Stimulated activated CD8-positive, alpha-beta memory T cell treated with anti-CD3 and anti-CD28 coated beads, Interleukin-2, amount 100 ng/mL, for 1 hour (primary cell): ENCODE measurements at places on chromosomes 6 and 20.

DNA sequence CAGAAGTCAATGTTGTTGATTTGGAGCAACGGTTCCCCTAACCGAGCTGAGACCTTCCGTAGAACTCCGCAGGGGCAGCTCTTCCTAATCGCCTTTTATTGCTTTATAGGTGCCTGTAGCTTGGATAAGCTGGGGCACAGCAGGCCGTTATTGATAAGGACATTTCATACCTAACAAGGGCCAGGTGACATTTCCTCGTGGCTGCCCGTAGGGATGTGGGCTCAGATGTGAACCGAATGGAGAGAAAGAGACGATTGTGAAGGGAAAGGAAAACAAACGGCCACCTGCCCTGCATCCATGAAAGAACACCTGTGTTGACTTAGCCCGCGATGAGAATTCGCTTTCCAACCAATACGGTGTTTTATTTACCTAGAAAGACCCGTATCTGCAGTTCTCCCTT is 53.3 kb upstream of the DACT2 start:
- no peak for DNase-seq

DNA sequence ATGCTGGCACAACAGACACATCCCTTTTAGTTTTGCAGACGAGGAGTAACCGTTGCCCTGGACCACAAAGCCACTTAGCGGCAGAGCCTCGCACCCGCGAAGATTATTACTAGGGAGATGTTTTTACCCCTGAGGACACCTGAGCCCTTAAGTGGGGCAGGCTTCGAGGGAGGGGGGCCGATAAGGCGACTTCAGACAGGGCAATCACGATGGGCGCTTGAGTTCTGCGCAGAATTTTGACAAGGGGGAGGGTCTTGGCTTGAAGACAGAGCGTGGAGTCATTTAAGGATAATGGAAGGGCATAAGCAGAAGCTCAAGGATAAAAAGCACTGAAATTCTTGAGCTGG is 650 bp upstream of the TTK start:
- DNase-seq = peak; percentile 1

- no peak for DNase-seq
Observed at GRCh38 chr6:10099529-10100140, 315.2 kb downstream of the TFAP2A start.

DNA sequence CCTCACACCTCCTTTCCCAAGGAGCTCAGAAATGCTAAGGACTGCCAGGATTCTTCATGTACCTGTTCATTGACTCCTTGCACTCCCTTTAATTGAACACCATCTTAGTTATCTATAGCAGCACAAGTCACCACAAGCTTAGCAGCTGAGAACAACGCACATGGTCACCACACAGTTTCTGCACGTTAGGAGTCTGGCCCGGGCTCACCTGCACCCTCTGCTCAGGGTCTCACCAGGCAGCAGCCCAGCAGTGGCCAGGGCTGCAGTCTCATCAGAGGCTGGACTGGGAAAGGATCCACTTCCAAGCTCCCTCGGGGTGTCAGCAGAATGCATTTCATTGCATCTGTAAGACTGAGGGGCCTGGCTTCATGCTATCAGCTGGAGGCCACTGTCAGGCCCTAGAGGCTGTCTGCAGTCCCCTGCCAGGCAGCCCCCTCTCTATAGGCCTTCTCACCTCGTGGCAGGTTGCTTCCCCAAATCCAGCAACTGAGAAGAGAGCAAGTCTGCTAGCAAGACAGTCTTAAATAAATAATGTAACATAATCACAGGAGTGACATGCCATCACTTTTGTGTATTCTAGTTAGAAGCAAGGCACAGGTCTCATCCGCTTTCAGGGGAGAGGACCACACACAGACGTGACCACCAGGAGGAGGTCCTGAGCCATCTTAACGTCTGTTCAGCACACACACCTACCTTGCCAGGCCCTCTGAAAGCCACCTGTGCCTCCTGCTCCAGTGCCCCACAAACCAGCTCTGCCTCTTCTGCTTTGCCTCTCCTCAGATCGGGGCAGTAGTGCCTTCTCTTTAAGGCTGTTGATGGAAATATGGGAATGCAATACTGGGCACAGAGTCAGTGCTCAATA is 165.2 kb upstream of the CST7 start:
- DNase-seq = no peak

GRCh38 chr6:36033935-36034334 is 6.3 kb downstream of the MAPK14 start:
- no peak for DNase-seq

DNA sequence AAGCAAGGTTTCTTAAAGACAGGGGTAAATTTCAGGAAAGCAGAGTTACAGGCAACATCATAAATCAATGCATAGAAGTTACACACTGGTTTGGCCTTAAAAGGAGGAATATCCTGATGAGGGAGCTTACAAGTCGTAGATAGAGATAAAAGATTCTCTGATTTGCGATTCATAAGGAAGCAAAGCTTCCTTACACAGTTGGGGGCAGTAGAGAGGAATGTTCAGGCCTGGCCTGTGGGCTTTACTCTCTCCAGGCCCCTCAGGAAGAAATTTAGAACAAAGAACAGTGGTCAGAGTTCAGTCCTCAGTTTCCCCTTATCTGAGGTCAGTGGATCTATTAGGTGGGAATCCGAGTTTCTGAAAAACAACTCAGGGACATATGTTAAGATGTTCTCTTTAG is 19.3 kb downstream of the HLA-C start:
- no peak for DNase-seq

DNA sequence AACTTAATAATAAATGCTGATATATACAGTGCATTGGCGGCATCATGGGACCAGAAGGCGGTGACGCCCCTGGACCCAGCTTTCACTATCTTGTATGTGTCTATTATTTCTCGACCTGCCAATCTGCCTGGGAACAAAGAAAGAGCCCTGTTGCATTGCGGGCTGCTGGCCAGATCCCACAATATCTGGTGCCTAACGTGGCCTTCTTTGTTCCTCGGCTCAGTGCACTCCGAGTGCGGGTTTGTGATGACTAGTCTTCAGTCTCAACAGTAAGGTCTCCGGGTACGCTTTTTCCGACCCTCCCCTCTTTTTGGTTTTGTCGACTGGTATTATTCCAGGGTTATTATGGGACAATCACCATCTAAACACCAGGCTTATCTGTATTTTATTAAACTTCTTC is 291.5 kb downstream of the TBC1D32 start:
- DNase-seq = no peak

DNA sequence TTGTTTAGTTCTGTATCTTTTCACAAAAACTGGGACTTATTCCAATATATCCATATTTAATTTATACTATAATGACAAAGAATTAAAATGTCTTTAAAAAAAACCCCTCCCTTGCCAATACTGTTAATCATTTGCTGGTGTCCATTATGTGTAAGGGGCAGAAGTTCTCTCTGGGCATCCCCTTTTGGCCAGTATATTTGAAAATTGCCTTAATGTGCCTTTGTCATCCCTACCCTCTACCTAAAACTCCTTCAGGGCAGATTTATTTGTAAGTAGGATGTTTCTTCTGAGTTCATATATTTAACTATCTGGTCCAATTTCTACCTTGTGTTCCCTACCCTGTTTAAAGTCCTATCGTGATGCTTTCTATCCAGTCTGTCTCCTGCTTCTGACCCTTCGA is 62.9 kb downstream of the ARHGAP18 start:
- DNase-seq = no peak

GRCh38 chr6:37168811-37169495 is 999 bp upstream of the PIM1 start:
- DNase-seq = no peak

GRCh38 chr20:33947709-33948295 is 45.9 kb upstream of the RALY start:
- peak; percentile 6 for DNase-seq

GRCh38 chr20:1171461-1172093 is 13.2 kb downstream of the TMEM74B start:
- DNase-seq = no peak

DNA sequence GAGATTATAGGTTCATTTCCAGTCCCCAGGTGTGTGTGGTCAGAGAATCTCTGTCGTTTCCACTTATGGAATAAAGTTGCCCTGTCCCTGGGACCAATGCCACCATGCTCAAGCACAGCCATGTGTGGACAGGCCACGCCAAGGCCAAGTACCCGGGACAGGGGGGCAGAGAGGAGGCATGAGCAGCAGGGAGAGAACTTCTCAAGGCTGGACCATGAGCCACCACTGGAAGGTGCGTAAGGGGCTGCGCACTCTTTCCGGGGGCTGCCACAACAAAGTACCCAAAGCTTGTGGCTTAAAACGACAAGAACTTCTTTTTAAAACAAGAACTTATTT is 209.2 kb upstream of the KCNQ5 start:
- no peak for DNase-seq

DNA sequence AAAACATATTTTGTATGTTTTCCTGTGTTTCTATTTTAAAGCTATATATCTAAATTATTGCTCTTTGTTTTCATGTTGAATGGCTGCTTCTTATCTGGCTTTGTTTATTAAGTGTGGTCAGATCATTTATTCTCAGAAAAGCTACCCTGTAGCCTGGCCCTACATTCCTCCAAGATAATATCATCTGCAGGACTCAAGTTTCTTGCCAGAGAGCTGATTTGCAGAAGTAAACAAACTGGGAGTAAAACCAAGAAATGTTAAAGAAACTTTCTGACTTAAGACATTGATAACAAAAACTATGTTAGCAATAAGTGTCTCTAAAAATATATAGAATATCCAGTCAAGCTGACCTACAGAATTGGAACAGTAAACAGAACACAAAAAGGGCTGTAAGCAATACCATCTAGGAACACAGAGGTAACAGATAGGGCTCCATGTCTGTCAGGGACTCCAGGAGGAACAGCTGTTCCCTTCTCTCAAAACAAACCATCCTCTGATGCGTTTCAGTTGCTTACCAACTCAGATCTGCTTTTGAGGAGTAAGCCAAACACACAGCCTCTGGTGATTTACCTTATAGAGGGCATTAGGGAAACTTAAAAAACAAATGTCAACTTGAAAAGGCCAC is 17.5 kb upstream of the CEP85L start:
- DNase-seq = no peak

- DNase-seq = no peak
Observed at GRCh38 chr20:62898093-62898964, 28.0 kb downstream of the DIDO1 start.

DNA sequence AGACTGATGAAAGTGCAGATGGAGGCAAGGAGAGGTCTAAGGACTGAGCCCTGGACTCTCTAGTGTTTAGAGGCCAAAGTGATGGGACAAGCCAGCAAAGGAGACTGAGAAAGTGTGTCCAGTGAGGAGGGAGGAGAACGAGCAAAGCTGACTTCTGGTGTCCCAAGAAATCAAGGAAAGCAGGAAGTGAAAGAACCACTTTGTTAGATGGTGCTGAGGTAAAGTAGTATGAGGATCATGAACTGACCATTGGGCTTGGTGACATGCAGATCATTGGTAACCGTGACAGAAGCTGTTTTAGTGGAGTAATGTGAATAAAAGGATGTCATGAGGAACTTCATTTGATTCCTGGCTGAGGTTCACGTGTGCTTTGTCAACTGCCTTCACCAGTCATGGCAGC is 108.4 kb downstream of the SLX4IP start:
- DNase-seq = no peak

DNA sequence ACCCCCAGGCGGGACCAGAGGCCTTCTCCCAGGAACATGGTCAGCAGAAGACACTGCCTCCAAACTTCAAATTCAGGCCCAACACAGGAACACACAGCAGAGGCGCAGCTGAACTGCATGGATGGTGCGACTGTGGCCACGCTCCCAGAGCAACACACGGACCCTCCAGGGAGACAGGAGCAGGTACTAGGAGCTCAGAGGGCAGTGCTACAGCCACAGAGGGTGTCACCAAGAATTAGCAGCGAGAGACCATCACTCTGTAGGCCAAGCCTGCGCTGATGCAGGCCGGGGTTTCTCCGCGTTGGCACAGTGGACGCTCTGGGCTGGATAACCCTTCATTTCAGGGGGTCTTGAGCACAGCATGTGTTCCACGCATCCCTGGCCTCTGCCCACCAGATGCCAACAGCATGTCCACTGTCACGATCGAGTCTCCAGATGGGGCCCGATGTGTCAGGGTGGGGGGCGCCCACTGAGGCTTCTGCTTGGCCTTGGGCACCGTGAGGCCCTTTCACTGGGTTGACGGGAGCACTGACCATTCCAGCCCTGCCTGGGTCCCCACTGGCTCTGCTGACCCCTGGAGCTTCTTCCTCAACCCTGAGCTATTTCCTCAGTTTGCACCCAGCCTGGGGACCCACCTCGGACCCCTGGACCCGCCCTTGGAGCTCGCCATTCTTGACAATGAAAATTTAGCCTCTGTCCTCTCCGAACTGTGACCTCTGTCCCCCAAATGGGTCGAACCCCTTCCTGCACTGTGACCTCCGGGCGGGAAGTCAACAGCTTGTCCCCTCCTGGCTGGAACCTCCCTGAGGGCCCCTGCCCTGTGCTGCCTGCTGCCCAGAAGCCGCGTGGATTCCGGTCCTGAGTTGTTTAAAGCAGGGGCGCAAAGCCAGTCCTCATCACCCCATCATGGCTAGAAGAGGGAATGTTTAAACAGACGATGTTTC is 239.4 kb downstream of the DLL1 start:
- DNase-seq = no peak

DNA sequence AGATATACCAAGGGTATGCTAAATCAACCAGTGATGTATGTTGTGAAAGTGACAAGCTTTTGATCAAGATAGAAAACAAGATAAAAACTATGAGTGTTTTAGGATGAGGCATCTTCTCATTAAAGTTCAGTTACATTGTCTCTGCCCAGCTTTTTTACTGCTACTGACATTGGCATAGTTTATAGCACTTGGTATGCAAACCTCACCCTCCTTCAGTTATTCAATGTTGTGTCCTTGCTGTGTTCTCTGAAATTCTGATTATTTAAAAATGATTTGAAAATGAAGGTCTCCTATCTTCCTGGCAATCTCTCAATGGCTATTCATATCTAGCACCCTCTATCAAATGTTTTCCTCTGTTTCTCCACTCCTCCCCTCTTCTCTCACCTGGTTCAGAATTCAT is 6.7 kb upstream of the MYLIP start:
- no peak for DNase-seq

DNA sequence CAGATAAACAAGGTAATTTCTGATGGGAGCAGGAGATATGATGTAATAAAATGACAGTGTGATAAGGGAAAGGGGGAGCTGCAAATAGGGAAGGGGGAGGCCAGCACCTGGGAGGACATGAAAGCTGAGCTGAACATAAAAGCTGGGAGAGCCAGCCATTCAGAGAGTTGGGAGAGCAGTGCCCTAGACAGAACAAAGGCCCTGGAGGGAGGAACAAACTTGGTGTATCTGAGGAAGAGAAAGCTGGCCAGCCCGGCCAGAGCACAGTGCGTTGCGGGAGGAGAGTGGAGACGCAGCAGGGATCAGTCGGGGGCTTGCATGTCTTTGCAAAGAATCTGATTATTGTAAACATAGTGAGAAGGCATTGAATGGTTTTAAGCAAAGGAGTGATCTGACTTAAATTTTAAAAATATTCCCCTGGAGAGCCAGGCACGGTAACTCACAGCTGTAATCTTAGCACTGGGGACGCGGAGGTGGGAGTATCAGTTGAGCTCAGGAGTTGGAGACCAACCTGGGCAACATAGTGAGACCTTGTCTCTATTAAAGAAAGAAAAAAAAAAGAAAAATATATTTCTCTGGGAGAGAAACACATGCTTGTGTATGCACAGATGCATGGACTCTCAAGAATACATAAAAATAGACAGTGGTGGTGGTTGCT is 318.2 kb downstream of the ZFAND3 start:
- no peak for DNase-seq
